Thyroid gland (tissue), 4 donors: ENCODE measurements at places on chromosomes 3 and 15. TPM values are rescaled to one million over a fixed set of nuclear protein-coding genes. Genes with fewer than 3 reads are reported as not detected.

- no peak overlapping the region for H3K27ac ChIP-seq
- H3K27me3 ChIP-seq, result no peaks in the 10 kb centered on the region
- no peak for DNase-seq
Measured at GRCh38 chr3:121913305-121913990, 19.2 kb downstream of the SLC15A2 start.

- H3K27me3 ChIP-seq, result no peaks in the 10 kb centered on the region
- H3K4me3 ChIP-seq, result no peak overlapping the region
- H3K27ac ChIP-seq, result no peak overlapping the region
Measured at GRCh38 chr3:156158656-156159295, 38.4 kb downstream of the KCNAB1 start.

- peak overlapping the region; percentile 73 for H3K27ac ChIP-seq
- H3K27me3 ChIP-seq, result no peaks in the 10 kb centered on the region
- no peak for DNase-seq
- H3K4me3 ChIP-seq, result no peak overlapping the region
- H3K4me1 ChIP-seq, result peaks cover 71% of the 10 kb centered on the region
Measured at GRCh38 chr3:42094128-42094527, 3.0 kb downstream of the TRAK1 start.

FANCI gene
- total RNA-seq, result 0.67 TPM

REC114 gene
- total RNA-seq, result not detected
